ENCODE measurements at places on chromosomes 1 and 21.

DNA sequence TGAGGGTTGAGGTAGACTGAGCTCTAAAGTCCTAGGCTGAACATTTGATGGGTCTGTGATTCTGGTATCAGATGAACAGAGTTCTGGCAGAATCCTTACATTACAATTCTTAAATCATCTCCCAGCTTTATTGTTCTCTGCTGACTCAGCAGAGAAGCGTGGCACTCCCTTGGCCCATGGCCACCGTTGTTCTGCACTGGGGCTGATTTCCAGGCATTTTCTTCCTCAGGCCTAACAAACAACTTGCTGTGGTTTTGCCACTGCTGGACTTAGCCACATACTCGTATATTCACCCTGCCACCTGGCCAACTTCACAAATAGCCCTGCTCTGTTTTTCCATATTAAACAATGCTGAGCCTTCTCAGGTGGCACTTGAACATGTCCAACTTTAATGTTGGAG lies 223.2 kb downstream of the TNR start:
- no peak for DNase-seq

DNA sequence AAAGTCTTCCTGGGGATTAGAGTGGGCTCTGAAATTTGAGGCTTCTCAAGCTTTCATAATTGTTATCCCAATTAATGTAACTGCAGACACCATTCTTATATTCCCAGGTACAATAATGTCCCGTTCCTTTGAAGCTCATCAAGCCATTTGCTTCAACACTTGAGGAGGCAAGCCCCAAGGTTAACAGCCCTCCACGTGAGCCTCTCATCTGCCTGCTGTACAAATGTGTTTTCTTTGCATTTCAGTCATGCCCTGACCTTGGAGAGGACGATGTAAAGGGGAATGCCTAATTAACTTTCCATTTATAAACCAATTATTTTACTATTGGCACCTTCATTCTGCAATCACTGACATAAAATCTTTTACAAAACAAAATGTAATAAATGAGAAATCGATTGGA lies 106.3 kb downstream of the SETD4 start:
- DNase-seq, result no peak

GRCh38 chr1:202888221-202888530 lies 773 bp downstream of the RABIF start:
- DNase-seq, result no peak

- DNase-seq, result no peak
Measured at GRCh38 chr1:16391411-16391810, 24.4 kb downstream of the SZRD1 start.

DNA sequence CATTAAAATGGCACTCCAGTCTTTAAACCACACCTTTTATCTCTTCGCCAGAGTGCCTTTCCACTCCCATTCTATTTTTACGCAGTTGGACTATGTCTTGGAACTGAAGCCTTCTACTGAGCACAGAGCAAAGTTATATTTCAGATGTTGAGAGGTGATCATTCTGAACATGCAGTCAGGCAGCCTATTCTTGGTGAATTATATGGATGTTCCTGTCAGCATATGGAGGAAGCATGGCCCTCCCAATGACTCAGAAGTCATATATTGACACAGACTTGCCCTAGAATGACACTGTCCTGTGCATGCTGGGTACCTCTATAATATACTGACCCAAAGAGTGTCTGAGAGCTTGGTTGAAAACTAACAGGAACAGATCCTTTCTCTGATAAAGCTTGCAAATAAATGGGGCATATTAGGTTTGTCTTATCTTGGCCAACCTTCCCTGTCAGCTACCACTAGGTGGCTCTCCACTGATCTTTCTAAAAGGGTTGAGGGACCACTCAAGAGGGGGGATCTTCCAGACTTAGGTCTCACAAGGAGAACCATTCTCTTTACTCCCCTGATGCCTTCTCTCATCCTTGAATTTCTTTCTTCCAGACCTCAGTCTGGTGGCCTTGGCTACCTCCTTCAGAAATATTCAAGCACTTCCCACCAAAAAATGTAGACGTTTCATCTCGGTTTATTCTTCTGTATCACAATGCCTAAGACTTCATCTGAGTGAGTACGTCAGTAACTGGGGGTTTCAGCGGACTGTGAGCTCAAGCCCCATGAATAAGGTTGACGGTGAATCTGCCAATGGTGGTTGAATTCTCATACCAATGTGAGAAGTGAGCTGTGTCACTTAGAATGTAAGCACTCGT lies 11.8 kb upstream of the ALG14 start:
- no peak for DNase-seq

- peak; percentile 76 for DNase-seq
Measured at GRCh38 chr21:33976082-33977016, 60.7 kb upstream of the ATP5PO start.

DNA sequence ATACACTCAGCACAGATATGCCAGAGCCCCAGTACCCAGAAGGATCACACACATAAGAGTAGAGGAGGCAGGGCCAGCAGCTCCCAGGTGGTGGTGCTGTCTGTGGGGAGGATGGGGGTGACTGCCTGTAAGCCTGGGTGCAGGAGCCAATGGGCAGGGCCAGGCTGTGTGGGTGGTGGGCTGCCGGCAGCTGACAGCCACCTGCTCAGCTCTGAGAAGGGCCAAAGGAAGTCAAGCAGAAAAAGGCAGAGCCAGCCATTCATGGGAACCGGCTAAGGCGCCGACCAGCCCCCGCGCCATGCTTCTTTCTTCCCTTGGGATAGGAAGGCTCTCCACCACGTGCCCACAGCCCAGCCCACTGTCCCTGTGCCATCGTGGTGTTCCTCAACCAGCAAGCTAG lies 14.1 kb downstream of the PIK3C2B start:
- DNase-seq, result no peak

DNA sequence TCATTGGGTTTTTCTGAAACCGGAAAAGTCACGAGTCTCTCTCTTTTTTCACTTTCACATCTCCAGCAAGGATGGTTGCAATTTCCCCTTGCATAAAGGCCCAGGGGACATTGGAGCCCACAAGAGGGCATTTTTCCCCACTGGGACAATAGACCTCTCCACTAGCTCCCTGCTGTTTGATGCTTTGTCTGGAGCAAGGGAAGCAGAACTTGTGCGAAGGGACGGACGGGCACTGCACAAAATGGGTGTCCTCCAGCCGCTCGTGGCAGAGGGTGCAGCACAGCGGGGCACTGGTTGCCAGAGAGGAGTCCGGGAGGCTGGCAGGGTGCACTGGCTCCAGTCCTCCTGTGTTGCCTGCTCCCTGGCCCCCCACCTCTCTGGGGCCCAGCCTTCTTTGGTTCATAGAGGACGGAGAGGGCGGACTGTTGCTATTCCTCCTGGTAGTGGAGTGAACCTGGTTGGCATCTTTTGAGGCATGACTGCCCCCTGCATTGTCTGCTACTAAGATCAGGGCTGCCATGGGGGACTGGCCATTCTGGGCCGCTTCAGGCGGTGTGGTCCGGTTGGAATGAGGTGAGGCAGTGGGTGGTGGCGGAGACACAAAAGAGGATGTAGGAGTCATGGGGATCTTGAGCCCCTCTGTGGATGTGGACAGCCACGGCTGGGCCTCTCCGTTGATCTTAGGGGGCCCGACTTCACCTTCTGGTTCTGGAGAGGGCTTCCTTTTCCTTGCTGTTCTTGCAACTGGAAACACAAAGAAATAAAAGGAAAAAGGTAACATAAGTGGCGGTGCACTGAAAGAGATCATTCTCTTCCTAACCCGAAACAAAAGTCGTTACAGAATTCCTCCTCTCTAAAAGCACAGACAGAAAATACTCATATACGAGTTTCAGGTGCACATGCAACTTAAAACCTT lies 2.6 kb downstream of the IRF2BP2 start:
- DNase-seq, result no peak

DNA sequence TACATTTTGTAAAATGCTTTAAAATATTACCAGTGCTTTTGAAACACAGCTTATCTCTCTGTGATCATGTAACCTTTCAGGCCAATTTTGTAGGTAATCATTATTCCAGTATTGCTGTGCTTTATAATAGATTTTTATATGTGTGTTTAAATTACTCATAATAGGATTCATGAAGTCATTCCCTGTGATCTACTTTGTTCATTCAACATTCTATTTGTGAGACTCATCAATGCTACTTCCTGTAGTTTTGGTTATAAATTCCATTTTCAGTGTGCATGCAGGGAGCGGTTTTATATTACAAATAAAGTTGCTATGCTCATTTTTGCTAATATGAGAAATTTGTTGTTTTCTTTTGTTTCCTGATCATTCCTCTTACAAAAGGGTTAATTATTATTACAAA lies 4.1 kb upstream of the OR2M5 start:
- no peak for DNase-seq

DNA sequence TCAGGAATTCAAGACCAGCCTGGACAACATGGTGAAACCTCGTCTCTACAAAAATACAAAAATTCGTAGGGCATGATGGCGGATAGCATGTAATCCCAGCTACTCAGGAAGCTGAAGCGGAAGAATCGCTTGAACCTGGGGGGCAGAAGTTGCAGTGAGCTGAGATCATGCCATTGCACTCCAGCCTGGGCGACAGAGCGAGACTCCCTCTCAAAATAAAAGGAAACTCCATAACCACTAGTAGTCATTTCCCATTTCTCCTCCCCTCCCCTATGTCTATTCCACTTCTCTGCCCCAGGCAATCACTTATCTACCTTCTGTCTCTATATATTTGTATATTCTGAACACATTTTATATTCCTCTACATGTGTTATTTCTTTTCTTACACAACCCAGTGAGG lies 4.0 kb upstream of the CEP350 start:
- no peak for DNase-seq

- no peak for DNase-seq
Measured at GRCh38 chr1:211736351-211736915, 61.0 kb upstream of the NEK2 start.

GRCh38 chr21:35204850-35205541 lies 155.9 kb upstream of the RUNX1 start:
- no peak for DNase-seq

Measured in Panc1 (cell line).